ENCODE measurements at places on chromosomes 16 and 17.
A peak's percentile ranks its signal among the peaks of the same experiment; 100 is the strongest.

- no peak for DNase-seq
Measured at GRCh38 chr17:29927546-29927945, 2.5 kb downstream of the SSH2 start.

- no peak for DNase-seq
Measured at GRCh38 chr16:29963021-29963743, 1.3 kb downstream of the TMEM219 start.

DNA sequence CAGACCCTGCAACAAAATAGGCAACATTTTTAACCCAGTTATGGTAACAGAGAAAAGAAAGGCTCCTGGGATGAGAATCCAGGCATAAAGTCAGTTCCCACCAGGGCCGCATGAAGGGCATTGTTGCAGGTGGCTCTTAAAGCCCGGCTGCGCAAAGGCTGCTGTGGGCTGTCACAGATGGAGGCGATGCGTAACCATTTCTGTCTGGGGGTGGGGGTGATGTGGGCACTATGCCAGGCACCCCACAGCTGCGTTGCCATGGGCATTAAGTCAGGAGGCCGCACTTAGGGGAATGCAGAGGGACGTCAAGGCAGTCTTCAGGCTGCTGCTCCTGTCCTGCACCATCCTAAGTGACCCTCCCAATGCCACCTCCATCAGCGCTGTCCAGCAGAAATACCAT, 228.4 kb downstream of the CPPED1 start:
- no peak for DNase-seq

DNA sequence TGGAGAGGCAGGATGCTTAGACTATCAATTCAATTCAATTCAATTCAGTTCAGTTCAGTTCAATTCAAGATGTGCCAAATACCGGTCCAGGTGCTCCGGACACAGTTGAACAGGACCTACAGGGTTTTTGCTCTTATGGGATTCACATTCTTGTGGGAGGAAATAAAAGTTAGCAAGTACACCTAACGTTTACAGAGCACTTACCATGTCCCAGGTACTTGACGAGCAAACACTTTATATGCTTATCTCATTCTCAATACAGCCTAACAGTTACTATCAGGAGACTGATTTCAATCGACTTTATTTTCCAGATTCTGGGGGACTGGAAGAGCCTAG, 467 bp upstream of the GDE1 start:
- DNase-seq = no peak

DNA sequence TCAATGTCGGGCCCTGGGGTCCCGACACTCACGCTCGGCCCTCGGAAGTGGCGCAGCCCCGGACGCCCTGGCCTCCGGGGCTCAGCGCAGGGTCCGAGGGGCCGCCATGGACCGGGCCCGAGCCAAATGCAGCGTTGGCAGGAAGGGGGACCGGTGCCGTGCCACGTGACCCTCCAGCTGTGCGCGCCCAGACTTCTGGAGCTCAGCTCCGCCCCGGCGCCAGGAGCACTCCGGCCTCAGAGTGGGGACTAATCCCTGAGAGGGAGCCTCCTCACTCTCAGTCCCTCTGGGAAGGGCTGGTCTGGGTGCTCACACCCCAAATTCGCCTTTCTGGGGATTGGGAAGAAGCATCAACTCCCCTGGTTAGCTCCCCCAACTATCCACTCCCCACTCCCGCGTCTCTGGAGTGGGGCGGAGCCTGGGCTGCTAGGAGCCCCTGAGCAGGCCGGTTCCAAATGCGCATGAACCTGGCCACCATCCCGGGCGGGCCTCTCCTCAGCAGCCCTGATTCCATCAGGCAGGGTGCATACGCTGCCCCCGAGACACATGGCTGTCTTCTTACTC, at the start of gene B3GNT9:
TSS of gene B3GNT9 (minus strand) at position 166 of the 564 bp plus-strand sequence. CDS start 513 bp downstream, outside the sequence.
- peak; percentile 32 for DNase-seq

DNA sequence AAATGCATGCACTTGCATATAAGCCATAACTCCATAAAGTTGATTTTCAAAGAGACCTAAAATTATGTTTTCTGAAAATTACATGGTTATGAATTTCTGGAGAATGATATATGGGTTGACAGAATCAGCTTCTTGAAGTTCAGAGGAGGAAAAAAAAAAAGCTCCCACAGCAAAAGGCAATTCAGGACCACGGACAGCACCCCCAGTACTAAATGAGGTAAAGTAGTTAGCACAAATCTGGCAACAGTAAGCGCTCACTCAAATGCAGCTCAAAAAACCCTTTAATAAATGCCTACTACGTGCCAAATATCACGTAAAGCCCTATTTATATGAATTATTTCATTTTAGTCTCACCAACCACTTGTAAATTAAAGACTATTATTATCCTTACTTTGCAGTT, 135.2 kb downstream of the SHISA9 start:
- no peak for DNase-seq

DNA sequence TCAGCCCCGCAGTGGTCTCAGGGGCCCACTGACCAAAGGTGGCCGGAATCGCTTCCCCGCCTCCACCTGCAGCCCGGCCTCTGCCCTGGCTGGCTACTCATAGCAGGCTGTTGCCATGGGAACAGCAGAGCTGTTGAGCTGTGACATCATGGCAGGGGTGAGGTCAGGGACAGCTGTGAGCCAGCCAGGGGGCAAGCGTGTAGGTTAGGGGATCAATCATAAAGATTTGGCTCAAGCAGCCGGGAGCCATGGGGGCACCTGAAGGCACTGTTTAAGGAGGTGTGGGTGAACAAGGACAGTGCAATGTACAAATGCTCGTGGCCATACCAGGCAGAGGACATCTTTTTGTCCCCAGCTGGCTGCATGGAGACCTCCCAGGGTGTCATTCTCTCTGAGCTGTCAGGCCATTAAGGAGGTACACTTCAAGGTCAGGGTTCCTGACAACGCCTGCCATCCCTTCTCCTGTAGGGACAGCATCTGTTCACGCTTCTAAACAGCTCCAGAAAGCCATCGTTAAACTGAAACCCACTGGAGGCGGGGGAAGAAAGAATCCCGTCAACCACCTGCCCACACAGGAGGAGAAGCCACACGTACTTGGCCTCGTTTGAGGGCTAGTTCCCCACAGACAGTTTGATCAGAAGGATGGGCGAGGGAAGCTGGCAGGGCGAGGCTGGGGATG, at the start of gene CEP295NL:
TSS of gene CEP295NL (minus strand) at position 101 of the 679 bp plus-strand sequence. CDS start 1,373 bp downstream, outside the sequence.
- DNase-seq = no peak

- DNase-seq = no peak
Measured at GRCh38 chr16:72944757-72945485, 103.0 kb downstream of the ZFHX3 start.

DNA sequence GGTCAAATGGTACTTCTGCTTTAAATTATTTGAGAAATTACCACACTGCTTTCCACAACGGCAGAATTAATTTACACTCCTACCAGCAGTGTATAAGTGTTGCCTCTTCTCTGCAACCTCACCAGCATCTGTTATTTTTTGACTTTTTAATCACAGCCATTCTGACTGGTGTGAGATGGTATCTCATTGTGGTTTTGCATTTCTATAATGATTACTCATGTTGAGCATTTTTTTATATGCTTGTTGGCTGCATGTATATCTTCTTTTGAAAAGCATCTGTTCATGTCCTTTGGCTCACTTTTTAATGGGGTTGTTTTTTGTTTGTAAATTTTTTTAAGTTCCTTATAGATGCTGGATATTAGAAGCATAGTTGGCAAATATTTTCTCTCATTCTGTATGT, 446.7 kb downstream of the PMP22 start:
- no peak for DNase-seq

GRCh38 chr17:4086041-4086483, 56.8 kb downstream of the ZZEF1 start:
- no peak for DNase-seq

DNA sequence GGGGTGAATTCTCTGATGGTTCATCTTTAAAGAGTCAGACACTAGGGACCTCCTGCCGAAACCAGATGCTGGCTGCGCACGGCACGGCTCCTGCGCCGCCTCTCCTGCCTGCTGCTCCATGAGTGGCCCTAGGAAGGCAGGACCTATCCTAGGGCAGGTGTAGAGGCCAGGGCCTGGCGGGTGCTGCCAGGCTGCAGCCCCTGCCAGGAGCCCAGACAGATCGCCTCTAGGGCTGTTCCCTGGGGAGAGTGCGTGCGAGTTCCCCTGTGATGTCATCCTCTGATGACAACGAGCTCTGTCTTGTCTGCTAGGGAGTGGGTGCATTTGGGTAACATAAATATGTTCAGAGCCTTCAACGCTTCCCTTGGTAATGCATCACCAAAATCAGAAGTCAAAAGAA, 23.9 kb downstream of the SLC38A10 start:
- peak; percentile 21 for DNase-seq

- no peak for DNase-seq
Measured at GRCh38 chr17:2853283-2854142, 57.3 kb downstream of the RAP1GAP2 start.

- no peak for DNase-seq
Measured at GRCh38 chr16:62383941-62384340, 347.7 kb upstream of the CDH8 start.

- DNase-seq = no peak
Measured at GRCh38 chr16:68902969-68903345, 59.6 kb downstream of the TANGO6 start.

- DNase-seq = no peak
Measured at GRCh38 chr16:87344165-87344930, 27.2 kb upstream of the C16orf95 start.

DNA sequence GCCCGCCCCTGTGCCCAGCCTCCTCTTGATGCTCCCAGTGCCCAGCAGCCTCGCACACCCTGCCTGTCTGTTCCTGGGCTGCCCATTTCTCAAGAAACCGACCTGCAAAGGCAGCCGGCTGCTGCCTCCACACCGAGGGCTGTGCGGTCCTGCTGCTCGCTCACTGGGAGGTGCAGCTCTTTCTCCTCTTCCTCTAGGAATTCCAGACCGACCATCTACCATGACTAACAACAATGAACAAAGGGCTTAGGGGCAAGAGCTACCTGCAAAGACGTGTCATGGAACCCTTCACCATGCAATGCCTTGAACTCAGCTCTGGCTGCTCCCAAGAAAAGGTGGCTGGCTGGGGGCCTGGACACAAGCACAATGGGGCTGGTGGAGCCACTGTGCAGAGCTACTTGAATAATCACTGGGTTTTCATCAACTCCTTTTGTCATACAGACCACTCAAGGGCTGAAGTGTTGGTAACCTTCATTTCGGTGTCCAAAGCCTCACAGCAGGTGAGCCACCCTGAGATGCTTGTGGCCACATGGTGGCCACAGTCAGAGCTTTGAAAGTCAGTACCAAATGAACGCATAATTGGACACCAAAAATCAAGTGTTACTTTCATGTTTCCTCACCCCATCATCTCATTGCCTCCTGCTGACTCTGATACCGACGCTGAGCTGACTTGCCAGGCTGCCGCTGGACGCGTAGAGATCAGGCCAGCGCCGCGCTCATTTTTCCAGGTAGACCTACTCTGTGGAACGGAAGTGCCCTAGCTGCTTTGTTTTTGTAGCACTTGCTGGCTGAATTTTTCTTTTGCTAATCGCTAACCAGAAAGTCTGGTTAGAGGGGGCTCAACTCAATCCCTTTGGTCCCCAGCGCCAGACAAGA, 19.8 kb downstream of the CYB561 start:
- DNase-seq = no peak

DNA sequence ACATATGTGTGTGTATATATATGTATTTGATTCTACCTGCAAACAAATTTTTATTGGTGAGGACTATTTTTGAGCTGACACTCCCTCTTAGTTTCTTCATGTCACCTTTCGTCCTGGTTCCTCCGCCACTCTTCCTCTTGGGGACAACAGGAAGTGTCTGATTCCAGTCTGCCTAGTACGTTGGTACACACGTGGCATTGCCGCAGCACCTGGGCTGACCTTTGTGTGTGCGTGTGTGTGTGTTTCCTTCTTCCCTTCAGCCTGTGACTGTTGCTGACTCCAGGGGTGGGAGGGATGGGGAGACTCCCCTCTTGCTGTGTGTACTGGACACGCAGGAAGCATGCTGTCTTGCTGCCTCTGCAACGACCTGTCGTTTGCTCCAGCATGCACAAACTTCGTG, 29.4 kb upstream of the CACNG5 start:
- DNase-seq = no peak

GRCh38 chr17:51372345-51373004, 112.1 kb downstream of the UTP18 start:
- DNase-seq = peak; percentile 18

GRCh38 chr17:49021095-49021767, 24.0 kb downstream of the IGF2BP1 start:
- DNase-seq = no peak

GRCh38 chr16:83390759-83391158, 417.0 kb upstream of the HSBP1 start:
- DNase-seq = no peak

DNA sequence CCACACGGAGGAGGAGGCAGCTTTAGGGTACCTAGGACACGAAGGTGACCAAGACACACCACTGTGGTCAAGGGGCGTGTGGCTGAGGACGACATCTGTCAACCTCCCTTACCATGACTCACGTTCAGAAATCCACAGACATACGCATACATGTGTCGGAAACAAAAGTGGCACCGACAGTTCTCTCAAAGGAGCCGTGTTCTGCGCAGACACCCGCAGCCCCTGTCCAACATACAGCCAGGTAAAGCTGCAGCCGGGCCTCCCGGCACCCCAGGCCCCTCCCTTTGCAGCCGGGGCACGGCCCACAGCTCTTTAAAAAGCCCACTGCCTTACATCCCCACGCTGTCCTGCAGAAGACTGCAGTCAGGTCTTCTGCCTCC, 40.5 kb upstream of the KLHDC4 start:
- no peak for DNase-seq

DNA sequence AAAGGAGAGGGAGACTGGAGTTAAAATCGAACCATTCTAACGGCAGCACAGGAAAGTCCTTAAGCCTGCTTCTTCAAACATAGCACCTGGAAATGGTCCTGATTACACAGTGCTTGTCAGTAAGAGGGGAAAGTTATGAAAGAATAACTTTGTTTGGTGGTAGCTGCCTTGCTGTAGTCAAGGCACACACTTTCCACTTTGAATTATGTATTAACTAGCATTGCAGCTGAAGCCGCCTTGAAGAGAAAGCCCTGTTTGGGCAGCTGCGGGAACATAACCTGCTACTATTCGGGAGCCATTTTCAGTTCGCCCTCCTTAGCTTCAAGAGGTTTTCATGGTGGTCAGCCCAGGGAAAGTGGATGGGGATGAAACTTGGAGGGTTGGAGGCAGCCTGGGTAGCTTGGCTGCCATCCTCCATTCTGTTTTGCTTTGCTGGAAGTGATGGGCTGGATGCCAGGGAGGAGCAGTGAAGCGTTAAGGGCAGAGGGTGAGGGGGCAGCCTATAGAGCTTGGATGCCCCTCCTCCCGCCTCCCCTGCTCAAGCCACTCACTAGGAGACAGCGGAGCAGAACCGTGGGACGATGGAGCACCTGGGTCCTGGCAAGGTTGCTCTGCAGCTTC, 5.3 kb upstream of the HAS3 start:
- peak; percentile 12 for DNase-seq
